ENCODE measurements at places on chromosomes 16 and 17.

DNA sequence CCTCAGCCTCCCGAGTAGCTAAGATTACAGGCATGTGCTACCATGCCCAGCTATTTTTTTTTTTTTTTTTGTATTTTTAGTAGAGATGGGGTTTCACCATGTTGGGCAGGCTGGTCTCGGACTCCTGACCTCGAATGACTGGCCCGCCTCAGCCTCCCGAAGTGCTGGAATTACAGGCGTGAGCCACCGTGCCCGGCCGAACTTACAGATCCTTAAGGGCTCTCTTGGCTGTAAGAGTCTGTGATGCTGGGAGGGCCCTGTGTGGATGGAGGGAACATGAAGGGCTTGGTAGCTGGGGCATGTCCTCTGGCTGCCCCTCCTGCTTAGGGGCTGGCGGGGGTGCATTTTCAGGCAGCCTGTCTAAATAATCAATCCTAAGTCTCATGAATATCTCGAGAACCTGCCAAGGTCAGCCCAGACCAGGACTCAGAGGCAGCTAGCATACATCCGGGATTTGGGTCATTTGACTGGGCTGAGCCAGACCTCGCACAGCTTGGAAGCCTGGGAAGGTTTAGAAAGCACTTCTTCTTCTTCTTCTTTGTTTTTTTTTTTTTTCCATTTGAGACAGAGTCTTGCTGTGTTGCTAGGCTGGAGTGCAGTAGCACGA is 17.1 kb downstream of the SPNS3 start:
- no peak for DNase-seq

- DNase-seq, result peak; percentile 76
These were observed 1.4 kb downstream of the PRAC2 start for GRCh38 chr17:48724251-48725003.

DNA sequence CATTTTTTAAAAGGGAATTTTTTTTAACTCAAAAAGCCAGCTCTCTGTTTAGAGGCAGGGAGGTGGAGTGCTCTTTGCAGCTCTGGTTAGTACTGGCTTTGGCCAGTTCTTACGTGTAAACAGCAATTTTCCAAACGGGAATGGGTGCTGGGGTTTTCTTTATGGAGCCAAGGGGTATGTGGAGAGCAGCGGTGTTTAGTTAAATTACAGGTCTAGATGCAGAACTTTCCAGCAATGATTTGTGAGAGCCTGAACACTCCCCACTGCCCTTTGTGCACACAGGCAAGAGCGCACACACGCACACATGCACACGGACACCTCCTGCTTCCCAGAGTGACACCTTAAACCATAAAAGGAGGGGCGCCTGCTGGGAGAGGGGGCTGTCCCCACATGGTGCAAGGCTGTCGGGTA is 140.2 kb downstream of the MSI2 start:
- DNase-seq, result no peak

DNA sequence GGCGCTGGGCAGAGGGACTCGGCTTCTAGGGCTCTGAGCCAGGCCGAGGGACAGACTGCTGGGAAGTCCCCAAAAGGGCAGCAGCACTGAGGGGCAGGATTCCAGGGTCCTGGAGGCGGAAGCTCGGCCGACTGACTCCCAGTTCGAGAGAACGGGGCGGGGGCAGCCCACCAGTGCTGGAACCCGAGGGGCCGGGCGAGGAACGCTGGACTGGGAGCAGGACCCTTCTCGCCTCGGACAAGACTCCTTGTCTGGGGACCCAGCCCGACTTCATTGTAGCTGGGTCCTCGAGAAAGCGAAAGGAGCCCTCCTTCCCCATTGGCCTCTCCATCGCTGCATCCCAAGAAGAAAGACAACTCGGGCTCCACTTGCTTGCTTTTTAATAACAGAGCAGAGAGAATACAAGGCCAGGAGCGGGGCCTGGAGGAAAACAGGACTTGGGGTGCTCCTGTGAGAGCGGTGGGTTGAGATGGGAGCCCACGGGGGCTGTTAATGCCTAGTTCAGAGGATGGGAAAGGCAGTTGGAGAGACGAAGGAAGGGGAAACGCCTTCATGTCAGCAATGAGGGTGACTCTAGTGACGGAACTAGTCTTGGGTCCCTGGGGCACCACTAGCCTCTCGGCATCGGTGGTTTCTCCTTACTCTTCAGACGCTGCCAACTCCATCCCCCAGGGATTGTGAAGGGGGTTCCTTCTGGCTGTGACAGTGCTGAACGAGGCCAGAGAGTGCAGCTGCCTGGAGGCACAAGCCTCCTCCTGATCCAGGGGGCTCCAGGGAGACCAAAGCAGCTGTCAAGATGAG is 492 bp upstream of the CAMTA2 start:
- DNase-seq, result no peak

DNA sequence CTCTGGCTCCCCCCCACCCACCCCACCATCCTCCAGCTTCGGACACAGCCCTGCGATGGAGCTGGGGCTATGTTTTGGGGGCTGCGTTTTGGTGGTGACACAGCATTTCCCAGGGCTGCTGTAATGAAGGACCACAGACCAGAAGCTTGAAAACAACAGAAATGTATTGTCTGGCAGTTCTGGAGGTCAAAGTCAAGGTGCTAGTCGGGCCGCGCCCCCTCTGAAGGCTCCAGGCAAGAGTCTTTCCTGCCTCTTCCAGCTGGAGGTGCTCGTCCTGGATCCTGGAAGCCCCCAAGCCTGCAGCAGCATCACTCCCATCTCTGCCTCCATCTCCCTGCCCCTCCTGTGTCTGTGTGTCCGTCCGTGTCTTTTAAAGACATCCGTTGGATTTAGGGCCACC is 50.8 kb downstream of the TBC1D16 start:
- no peak for DNase-seq

DNA sequence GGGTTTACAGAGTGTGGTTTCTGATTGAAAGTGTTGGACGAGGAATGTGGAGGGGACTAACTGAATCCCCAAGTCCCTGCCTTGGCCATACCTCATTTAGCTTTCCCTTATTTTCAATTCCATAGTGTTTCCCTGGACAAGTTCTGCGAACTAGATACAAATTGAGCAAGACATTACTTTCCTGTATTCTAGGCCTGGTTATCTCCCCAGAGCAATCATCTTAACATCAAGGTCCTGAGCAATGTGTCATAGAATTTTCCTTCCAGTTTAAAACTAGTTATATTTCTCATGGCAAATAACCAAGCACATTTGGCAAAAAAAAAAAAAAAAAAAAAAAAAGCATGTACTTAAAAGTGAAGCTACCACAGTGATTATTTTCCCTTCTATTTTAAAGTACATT is 330.1 kb downstream of the CDH11 start:
- DNase-seq, result no peak

DNA sequence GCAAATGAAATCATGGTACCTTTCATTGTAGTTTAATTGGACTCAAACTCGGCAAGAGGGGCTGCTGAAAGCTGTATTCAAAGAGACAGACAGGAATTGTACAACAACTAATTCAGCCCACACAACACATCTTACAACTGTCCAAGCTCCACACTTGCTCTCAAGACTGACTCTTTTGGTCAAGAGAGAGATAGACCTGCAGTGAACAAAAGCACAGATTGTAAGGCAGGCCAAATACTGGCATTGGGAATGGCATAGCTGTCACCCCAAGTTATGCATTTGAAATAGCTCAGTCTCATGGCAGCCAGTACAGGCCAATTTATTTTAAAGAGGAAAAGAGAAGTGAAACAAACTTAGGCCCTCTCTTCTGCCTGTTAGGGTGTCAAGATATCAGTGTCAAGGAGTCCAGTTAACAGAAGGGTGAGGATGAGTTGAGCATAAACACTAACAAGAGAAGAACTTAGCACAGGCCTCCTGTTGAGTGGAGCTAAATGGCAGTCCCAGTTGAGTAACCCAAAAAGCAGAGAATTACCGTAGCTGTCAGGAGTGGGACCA is 215.7 kb downstream of the IRX3 start:
- no peak for DNase-seq

- no peak for DNase-seq
These were observed 9.7 kb upstream of the ANKS4B start for GRCh38 chr16:21223787-21224186.

DNA sequence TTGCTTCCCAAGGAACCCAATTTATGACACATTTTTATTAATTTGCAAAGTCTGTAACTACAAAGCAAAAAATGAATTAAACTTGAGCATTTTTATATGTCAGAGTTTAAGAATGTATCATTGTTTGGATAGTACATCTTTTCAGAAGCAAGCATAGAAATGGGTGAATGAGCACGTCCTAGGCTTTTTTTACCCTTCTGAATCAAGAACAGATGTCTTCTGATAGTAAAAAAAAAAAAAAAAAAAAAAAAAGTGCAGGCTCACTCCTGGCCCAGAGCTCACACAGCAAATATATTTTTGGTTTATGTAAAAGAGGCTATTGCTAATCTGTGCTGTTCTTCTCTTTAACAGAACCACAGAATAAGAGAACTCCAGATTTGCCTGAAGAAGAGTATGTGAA is 6.3 kb downstream of the TERF2IP start:
- no peak for DNase-seq

DNA sequence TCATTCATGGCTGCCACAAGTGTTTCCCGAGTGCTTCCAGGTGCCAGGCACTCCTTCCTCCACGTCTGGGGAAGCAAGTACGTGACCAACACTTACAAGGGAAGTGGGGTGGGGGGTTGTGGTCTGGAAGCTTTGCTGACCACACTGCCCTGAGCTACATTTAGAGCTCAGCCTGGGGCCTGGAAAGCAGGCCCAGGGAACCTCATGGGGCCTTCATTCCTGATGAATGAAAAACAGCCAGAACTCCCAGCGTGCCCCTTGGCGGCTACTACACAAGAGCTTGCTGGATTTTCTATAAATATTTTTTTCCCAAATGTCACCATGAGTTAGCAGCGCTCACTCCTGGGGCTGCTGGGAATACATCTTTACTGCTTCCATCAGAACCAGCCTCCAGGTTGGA is 73.3 kb downstream of the ABCC12 start:
- no peak for DNase-seq

DNA sequence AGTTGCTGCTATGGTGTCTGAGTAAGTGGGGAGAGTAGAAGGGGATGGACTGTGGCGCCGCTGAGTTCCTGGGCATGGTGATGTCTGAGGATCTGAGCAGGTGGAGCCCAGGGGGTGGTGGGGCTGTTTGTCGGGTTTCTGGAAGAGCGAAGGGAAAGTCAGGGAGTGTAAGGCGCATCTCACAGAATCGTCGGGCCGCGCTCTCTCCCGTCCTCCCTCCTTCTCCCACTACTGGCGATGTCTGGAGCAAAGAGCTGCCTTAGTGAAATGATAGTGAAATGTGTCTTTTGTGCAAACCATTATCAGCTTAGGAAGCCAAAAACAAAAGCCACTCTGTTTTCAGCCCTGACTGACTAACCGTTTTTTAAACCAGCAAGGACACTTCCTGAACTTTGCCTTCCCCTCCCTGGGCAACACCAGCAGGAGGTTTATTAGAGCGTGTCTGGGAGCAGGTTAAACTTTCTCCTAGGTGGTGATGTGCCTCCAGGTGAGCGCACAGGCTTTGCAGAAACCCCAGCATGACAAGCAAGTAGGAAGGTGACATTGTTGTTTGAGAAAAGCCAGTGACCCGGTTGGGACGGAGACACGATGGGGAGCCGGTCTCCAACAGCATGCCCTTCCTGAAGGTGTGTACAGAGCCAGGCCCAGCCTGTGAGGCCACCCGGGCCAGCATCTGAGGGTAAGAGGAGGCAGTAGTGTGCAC is 49.1 kb downstream of the RAB11FIP3 start:
- DNase-seq, result no peak

DNA sequence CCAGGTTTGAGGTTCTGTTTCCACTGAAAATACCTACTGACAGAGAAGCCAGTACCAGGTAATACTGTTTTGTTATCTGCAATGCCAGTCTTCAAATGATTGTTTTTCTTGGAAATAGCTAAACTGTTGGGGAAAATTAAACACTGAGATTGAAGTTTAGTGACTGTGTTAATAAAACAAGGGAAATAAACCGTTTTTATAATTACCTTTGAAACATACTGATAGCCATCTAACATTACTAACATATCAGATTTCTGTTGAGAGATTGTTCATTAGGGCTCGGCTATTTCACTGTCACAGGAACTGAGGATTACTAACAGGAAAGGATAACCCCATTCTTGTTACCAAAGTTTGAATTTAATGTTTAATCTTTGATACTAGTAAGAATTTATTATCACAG is 42.1 kb downstream of the CYB5B start:
- DNase-seq, result no peak

DNA sequence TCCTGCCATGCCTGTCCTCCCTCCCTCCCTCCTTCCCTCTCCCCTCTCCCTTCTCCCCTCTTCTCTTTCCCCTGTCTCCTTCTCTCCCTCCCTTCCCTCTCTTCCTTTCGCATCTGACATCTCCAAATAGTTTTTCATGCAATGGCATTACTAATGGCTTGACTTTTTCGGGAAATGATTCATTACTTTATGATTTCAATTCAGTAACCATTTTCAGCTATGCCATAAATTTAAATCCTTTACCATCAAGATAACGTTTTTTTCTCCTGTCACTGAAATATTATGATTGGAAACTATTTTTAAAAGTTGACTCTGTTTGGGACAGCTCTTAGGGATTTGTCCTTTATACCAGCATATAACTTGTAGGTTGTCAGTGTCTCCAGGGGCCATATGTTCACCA is 201.0 kb downstream of the WWOX start:
- no peak for DNase-seq

- DNase-seq, result no peak
These were observed 49.0 kb upstream of the METRNL start for GRCh38 chr17:83030432-83030831.

DNA sequence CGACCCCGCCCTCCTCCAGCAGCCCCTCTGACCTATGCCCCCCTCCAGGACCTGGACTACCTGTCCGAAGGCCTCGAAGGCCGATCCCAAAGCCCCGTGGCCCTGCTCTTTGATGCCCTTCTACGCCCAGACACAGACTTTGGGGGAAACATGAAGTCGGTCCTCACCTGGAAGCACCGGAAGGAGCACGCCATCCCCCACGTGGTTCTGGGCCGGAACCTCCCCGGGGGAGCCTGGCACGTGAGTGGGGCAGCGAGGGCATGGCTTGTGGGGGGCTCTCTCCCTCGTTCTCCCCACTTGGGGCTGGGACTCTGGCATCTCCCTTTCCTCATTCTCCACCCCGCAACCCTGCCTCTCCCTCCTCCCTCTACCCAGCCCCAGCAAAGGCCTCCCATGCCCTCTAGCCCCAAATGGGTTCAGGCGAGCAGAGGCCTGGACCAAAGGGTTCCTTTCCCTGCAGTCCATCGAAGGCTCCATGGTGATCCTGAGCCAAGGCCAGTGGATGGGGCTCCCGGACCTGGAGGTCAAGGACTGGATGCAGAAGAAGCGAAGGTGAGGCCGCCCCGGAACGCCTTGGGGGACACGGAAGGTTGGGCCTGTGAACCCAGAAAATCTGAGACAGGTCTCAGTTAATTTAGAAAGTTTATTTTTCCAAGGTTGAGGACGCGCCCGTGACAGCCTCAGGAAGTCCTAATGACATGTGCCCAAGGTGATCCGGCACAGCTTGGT is 7.4 kb upstream of the NECAB2 start:
- DNase-seq, result no peak

- DNase-seq, result no peak
These were observed 8.0 kb downstream of the CACNG5 start for GRCh38 chr17:66842959-66843358.

DNA sequence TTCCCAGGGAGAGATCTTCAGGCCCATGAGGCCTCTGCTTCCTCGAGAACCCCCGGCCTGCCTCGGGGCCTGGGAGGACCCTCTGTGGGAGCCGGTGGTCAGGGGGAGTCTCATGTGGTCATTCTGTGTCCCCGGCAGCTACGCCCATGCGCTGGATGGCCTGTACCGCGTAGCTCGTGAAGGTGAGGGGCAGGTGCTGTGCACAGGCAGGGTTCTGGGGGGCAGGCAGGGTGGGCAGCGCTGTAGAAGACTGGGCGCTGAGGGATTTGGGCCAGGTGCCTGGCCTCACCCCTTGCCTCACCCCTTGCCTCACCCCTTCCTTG is 4.6 kb downstream of the SLC25A10 start:
- DNase-seq, result no peak

GRCh38 chr17:2054512-2055291 is at the start of gene HIC1:
Gene HIC1, plus strand, starts transcription at chr17:2055103. Its CDS starts 1,588 bp downstream, at chr17:2056691.
- peak; percentile 75 for DNase-seq

Measured in LoVo (cell line).